Stimulated activated CD8-positive, alpha-beta memory T cell treated with anti-CD3 and anti-CD28 coated beads, Interleukin-7, amount 100 ng/mL, for 1 hour (primary cell): ENCODE measurements at places on chromosomes 1 and 21.

DNA sequence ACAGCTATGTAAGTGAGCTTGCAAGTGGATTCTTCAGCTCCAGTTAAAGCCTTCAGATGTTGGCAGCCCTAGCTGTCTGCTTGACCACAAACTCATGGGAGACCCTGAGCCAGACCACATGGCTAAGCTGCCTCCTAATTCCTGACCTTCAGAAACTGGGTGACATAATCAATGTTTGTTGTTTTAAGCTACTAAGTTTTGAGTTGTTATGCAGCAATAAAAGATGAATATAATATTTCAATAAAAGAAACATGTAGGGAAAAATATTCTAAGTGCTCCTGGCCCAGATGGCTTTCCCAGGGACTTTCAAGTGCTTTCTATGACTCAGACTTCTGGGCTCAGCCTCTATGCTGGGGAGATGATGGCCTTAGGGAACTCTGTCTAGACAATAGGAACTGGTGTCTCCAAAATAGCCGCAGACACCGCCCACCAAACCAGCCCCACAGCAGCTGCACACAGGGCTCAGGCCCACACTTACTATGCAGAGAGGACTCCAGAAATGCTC lies 20.3 kb upstream of the AZIN2 start:
- no peak for DNase-seq

DNA sequence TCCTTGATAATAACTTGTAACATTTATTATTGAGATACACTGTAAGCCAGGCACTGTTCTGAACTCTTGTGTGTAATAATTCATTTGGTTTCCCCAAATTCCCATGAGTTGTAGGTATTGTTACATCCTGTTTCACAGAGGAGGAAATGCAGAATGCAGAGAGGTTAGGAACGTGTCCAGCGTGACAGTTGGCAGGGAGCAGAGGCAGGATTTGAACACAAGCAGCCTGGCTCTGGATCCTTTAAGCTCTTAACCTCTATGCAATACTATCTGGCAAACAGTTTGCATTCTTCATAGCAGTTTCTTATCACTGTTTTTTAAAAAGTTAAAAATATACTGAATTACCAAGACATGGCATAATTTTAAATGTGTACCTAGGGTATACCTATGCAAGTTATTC lies 30.5 kb downstream of the EEIG2 start:
- no peak for DNase-seq

GRCh38 chr21:28537371-28538079 lies 455.2 kb downstream of the LTN1 start:
- no peak for DNase-seq

GRCh38 chr1:202160377-202160940 lies at the start of gene PTPN7:
Gene PTPN7 (minus strand): TSS chr1:202160602. CDS start chr1:202159402, 1,200 bp downstream.
- peak; percentile 70 for DNase-seq

DNA sequence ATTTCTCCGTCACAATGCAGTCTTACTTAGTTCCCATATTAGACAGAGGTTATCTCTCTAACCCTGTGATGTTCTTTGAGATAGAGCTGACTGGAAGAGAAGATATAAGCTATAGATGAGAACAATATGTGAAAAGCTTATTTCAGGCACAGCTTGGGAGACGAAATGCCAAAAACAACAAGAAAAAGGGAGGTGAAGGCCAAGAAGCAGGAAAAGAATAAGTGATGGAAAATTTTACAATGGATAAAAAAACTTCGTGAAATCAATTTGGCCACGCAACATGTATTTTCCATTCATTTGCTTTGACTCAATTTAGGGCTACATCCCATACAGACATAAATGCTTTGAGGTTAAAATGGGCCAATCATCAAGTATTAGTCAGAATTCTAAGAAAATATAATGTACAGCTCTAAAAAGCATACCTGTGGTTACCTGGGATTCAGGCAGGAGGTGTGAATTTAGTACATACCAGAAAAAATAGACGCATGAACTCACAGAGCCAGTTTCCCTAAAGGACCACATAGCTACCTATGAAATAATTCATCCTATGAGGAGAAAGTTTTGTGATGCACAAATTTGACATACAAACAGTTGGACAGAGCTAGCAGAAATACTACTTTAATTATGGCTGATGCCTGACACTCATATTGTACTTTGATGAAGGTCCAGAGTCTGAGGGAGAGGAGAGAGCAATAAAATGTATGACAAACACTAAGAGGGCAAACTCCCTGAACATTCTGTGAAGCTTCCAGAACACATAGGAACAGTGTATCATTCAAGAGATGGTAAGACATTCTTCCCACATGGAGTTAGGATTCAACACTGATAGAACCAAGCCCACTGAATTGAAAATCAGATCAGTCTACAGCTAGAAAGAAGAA lies 12.1 kb downstream of the RGS1 start:
- no peak for DNase-seq

DNA sequence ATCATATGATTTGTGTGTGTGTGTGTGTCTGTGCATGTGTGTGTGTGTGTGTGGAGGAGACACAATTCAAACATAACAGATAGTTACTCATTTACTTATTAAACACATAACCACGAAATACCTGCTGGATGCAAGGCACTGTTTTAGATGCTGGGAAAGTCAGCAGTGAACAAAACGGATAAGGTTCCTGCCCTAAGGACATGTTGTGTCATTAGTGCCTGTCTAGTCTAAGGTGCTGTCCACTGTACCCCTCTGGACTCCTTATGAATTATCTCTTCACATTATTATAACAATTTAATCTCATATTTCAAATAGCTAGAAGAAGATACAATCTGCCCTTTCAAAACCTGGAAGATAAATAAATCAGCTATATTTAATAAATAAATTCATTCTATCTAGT lies 162.4 kb downstream of the PLPPR5 start:
- no peak for DNase-seq

DNA sequence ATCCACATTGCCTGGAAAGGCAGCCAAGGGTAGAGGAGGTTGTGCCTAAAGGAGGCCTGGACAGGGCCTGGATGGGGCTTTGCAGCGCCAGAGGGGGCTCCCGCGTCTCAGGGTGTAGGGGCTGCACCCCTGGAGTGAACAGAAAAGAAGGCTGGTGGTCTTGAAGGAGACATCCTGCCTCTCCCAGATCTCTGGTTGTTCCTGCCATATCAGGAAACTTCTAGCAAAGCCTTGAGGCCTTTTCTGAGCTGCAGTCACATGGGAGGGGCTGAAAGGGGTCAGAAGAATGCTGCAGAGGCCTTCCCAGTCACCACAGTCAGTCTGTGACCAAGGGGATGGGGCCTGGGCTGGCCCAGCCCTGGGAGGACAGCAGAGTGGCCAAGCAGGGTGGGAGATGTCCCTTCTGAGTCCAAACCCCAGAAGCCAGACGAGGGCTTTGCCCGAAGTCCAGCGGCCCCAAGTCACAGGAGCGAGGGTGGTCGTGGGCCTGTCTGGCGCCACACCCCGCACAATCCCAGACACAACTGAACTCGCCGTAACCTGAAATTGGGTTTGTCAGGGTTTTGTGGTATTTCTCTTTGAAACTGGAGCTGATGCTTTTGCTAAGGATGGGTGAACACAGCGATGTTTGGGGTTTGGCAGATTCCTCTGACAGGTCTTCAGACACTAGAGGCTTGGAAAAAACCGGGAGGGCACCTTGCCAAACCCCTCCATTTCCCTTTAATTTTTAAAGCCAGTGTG lies 29.6 kb downstream of the SIM2 start:
- DNase-seq: no peak

- no peak for DNase-seq
Observed at GRCh38 chr1:198007687-198008607, 90.8 kb downstream of the LHX9 start.

DNA sequence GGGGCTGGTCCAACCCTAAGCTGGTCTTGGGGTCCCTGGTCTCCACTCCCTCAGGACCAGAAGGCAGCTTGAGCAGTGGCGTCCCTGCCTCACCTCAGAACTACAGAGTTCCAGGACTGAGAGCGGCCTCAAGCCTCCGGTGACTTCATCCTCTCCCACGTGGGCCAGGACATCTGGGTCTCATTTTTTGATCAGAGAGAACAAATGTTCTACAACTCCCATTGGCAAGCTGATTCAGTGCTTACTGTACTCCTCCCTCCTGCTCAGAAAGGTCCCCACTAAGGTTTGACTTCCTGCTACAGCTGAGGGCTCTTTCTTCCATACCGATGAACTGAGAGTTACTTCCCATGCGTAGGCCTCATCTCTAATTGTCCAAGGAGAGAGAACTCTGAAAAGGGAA lies 78.5 kb downstream of the PLXNA2 start:
- DNase-seq: no peak

DNA sequence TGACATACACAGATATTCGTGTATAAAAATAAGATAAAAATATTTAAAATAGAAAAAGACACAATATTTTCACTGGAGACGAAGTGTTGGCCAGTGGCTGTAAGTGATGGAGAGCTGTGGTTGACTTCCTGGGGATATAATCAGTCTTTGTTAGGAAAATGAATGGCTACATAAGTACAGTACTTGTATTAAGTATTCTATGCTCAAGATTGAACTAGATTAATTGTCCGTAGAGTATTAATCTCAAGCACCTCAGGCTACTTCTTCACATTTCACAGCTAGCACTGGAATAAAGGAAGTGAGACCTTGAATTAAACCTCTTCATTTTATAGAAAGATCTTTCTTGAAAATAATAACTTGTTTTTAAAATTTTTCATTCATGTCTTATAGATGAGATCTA lies 39.0 kb upstream of the RGS5 start:
- no peak for DNase-seq
